ENCODE measurements at places on chromosomes 6 and 20. TPM values are rescaled to one million over a fixed set of nuclear protein-coding genes. Genes with fewer than 3 reads are reported as not detected.

GRCh38 chr20:22775256-22775655 lies 190.9 kb upstream of the FOXA2 start:
- peaks cover 5% of the 10 kb centered on the region for H3K27me3 ChIP-seq
- H3K36me3 ChIP-seq: no peaks in the 10 kb centered on the region
- H3K4me3 ChIP-seq: no peak overlapping the region
- H3K4me1 ChIP-seq: no peaks in the 10 kb centered on the region

- H3K36me3 ChIP-seq: no peaks in the 10 kb centered on the region
- no peaks in the 10 kb centered on the region for H3K4me1 ChIP-seq
- no peak for DNase-seq
- no peaks in the 10 kb centered on the region for H3K27me3 ChIP-seq
These were observed 34.2 kb downstream of the KATNA1 start for GRCh38 chr6:149614337-149614736.

GRCh38 chr6:23173234-23173633 lies 603.9 kb downstream of the HDGFL1 start:
- no peak overlapping the region for H3K4me3 ChIP-seq
- no peak overlapping the region for H3K27ac ChIP-seq
- H3K27me3 ChIP-seq: no peaks in the 10 kb centered on the region
- H3K36me3 ChIP-seq: no peaks in the 10 kb centered on the region
- DNase-seq: no peak

The IL20RA gene
- total RNA-seq: not detected

The NXT1 gene
- 31.3 TPM for total RNA-seq

The CD40 gene
- total RNA-seq: 14.1 TPM

The WFDC10B gene
- total RNA-seq: not detected

The RAD21L1 gene
- 1.0 TPM for total RNA-seq

The CNR1 gene
- 0.13 TPM for total RNA-seq

The ADAM33 gene
- 0.62 TPM for total RNA-seq

The FBXO5 gene
- total RNA-seq: 33.6 TPM
